ENCODE measurements at places on chromosomes 11 and 22.

- DNase-seq: no peak
Measured at GRCh38 chr22:44442851-44443595, 55.0 kb downstream of the RTL6 start.

GRCh38 chr11:34405079-34405858 is 33.5 kb upstream of the CAT start:
- peak; percentile 43 for DNase-seq

- DNase-seq: no peak
Measured at GRCh38 chr22:20591295-20591645, 83.9 kb downstream of the MED15 start.

GRCh38 chr11:86515297-86516094 is 140.8 kb downstream of the CCDC81 start:
- DNase-seq: peak; percentile 76

- DNase-seq: no peak
Measured at GRCh38 chr11:8020244-8020597, 33.1 kb downstream of the EIF3F start.

DNA sequence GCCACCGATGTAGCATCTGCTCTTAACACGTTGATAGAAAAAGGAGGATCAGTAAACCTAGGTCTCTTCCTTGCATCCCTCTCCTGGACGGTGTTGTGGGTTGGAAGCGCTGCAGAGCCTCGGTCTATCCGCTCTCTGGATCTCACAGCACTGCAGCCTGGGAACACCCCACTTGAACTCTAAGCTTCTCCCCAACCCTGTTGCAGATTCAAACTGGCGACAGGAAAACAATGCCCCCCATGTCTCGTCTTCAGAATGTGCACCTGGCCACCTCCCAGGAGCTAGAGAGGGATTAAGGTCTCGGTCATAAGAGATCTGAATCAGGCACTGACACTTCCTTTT is 454 bp downstream of the TMEM218 start:
- DNase-seq: no peak

Measured in cardiac fibroblast (primary cell).